ENCODE measurements at places on chromosomes 13 and 19.
A peak's percentile ranks its signal among the peaks of the same experiment; 100 is the strongest.

GRCh38 chr13:28531845-28532387 is 37.0 kb upstream of the FLT1 start:
- DNase-seq = no peak

- peak; percentile 85 for DNase-seq
These were observed 45.6 kb upstream of the UBE2L5 start for GRCh38 chr13:30376426-30377311.

DNA sequence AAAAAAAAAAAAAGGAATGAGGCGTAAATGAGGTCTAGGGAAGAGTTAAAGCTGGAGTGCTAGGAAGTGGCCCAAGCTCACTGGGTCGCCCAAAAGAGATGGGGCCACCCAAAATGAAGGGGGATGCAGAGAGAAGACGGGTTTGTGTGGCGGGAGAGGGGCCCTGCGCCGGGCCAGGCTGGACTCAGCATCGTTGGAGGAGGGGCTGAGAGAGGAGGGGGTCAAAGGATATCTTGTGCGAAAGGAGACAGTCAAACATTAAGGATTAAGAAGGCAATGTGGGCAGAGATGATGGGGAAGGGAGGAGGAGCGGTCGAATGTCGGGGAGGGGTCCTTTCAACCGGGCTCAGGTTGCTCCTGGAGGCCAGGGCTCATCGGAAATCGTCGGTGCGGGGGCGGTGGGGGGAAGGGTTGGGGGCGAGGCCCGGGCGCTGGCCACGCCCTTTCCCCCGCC is 825 bp upstream of the CARM1 start:
- DNase-seq = no peak

DNA sequence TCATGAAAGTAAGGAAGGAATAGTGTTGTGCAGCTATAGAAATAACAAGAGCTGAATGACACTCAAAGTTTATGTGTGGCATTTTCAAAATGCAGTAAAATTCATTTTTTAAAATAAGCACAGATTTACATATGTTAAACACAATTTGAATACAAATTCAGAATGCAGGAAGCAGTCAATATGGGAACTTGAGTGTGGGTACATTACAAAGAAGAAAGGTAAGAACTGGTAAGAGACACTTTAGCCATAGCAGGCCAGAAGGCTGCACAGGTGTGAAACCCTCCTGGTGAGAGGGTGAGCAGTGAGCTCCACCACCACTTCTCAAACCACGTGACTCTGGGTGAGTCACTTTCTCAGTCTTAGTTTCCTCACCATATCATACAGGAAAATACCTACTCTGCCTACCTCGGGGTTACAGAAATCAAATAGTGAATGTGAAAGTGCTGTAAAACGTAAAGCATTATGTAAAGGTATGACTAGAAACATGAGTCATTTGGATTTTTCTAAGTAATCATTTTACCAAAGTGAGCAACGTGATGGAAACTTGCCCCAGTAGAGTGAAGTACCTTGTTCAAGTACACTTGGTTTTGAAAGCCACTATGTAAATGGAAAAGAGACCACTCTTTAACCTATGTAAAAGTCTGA is 40.5 kb downstream of the USP12 start:
- peak; percentile 15 for DNase-seq

DNA sequence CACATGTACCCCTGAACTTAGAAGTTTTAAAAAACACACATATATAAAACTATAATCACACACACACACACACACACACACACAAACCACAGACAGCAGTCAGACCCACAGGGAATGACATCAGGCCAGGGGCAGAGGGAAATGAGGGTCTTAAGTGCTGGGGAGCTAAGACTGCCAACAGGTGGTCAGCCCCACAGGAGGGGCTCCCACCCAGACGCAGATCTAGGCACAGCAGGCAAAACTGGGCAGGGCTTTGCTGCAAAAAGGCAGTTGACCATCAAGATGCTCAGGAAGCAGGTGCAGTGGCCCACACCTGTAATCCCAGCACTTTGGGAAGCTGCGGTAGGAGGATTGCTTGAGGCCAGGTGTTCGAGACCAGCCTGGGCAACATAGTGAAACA is 121.0 kb upstream of the LSM14A start:
- DNase-seq = no peak

GRCh38 chr13:50914848-50915247 is 5.3 kb downstream of the RNASEH2B start:
- peak; percentile 42 for DNase-seq

DNA sequence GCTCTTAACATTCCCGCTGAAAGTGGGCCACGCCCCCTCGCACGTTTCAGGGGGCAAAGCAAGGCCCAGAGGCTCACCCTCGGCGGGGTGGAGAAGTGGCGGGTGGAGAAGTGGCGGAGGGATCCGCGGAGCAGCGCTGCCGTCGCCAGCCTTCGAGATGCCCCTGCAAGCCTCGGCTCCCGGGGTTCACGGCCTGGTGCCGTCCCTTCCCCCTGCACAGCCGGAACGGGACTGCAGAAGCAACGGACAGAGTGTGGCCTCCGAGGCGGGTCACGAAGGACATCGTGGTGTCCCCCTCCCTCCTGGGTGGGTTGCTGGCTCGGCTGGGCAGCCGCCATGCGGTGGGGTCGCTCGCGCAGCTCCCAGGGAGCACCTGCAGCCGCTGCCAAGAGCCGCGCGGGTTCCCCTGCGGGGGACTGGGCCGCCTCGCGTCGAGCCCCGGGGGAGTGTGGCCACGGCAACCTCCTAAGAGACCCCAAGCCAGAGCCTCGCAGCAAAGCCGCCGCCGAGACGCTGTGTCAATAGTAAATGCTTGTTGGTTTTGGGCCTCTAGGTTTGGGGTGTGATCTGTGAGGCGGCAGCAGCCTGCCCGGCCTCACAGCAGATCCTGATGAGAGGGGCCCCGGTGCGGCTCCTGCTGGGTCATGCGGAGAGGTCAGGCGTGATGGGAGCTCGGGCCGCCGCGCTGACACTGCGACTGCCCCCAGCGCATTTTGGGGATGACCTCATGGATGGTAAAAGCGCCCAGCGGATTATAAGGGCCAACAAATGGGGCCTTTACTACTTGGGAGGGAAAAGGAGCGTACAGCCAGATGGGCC is 5.5 kb downstream of the TPGS1 start:
- DNase-seq = no peak

GRCh38 chr13:106628936-106629659 is 61.2 kb upstream of the ARGLU1 start:
- DNase-seq = no peak

- no peak for DNase-seq
These were observed 529 bp upstream of the ZNF418 start for GRCh38 chr19:57935731-57936130.

DNA sequence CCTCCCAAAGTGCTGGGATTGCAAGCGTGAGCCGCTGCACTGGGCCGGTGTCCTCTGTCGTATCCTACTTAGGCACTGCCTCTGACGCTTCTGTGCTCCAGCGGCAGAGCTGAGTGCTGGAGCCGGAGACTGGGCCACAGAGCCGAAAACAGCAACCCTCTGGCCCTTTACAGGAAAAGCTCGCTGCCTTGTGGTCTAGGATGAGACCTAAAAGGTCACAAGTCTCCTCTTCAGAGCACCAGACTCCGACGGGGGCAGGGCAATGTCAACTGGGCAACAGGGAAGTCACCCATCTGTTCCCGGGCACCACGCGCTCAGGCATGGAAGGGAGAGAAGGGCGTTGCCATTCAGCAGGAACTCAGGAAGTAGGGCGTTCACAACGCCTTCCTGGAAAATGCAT is 91.7 kb downstream of the GADD45B start:
- DNase-seq = no peak

DNA sequence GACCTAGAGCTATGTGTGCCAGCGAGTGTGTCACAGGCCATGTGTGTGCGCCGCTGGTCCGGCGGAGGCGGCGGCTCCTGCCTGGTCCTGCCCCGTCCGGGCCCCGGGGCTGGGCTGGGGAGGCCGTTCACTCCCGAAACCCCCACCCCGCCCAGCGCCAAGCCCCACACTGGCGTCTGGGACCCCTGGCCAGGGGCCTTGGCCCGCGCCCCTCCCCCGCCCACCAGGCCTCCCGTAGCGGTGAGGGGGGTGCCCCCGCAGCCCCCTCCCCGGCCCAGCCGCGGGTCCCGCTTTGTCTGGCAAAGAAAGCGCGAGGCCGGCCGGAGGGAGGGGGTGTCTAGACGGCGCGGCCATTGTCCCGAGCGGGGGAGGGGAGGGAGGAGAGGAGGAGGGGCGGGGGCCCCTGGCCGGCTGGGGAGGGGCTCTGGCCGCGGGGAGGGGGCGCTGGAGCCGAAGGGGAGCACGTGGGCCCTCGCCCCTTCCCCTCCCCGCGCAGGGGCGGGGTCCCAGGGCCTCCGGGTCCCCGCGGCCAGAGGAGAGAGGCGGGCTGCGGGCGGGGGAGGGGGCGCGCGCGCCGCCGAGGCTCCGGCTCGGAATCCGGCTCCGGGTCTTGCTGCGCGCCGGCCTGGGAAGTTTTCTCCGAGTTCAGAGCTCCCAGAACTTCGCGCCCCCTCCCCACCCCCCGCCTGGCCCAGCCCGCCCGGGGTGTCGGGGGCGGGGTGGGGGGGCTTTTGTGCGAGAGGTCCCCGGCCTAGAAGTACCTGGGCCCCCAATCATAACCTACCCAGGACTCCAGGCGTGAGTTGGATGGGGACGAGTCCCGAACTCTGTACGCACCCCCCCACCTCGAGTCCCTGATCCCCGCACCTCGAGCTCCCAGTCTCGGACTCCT is 888 bp downstream of the NOTCH3 start:
- no peak for DNase-seq

DNA sequence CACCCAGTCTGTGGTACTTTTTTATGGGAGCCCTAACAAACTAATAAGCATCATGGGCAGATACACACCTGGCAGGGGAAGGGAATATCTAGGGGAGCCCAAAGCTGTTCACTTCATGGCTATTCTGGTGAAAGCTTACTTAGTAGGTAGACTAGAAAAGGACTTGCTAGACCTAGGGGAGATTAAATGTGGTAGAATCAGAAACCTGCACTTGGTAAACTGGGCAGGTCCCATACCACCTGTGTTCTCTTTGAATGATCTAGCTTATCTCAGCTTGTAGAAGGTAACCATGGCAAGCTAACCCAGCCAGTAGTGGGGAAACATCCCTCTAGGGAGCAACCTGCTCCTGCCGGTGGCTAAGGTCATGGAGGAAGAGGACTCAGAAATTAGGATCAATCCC is 113.9 kb upstream of the TMTC4 start:
- no peak for DNase-seq

DNA sequence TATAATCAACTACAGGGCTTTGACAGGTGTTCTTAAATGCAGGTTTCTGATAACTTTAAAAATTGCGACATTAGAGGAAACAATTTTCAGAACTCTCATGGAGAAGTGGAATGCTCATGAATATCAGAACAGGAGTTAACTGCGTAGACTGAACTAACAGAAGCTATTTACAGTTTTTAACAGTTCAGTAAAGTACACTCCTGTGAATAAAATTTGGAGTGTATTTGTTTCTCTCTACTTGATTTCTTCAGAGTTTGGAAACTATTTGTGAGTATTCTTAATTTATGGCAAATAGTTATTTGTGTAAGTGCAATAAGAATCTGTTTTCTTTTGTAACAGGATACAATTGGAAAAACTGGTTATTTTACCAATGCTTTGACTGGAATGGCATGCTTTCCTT is 114.4 kb downstream of the TNFRSF19 start:
- peak; percentile 15 for DNase-seq

DNA sequence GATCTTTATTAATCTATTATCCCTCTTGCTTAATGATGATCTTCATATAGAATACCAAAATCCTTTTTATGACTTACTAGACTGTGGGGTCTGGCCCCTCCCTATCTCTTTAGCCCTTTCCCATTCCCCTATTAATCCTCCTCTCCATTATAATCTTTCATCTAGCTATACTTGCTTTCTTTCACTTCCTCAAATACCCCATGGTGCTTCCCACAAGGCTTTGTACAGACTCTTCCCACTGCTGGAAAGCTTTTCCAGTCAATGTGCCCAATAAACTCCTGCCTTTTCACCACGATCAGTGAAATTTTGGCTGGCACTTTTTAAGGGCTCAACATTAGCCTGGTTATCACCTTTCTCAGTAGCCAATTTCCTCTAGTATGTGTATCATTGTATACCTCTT is 3.2 kb upstream of the EBPL start:
- DNase-seq = no peak

DNA sequence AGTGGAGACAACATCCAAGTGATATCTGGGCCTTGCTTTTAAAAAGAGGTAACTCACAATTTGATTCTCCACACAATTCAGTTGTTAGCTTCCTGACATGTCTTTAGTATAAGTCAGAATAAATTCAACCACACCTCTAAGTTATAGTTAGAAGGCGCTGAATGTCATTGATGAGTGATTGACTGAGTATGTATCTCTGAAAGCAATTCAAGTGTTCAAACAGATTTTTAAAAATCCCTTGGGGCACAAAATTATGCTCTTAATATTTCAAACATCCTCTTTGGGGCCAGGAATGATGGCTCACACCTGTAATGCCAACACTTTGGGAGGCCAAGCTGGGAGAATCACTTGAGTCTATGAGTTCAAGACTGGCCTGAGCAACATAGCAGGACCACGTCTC is 137.0 kb upstream of the PRR20A start:
- no peak for DNase-seq

GRCh38 chr19:29119590-29119989 is 93.4 kb downstream of the UQCRFS1 start:
- no peak for DNase-seq

Measured in NAMALWA (cell line).